ENCODE measurements at places on chromosomes 13 and 19. TPM values are rescaled to one million over a fixed set of nuclear protein-coding genes. Genes with fewer than 3 reads are reported as not detected.

LILRB4 gene
- not detected for total RNA-seq

POSTN gene
- not detected for total RNA-seq

ZNF28 gene
- 4.0 TPM for total RNA-seq

NRTN gene
- total RNA-seq, result 0.53 TPM

SIN3B gene
- total RNA-seq, result 20.0 TPM

GTF3A gene
- total RNA-seq, result 127 TPM

GIPC3 gene
- total RNA-seq, result 0.02 TPM

MAST3 gene
- total RNA-seq, result 2.3 TPM

SIAH3 gene
- not detected for total RNA-seq

SIGLEC8 gene
- not detected for total RNA-seq

TMEM86B gene
- 1.8 TPM for total RNA-seq

ZNF547 gene
- 6.4 TPM for total RNA-seq

- no peak for DNase-seq
These were observed 39.5 kb upstream of the TEX29 start for GRCh38 chr13:111280681-111281585.

GRCh38 chr13:46348961-46349360, 38.1 kb downstream of the RUBCNL start:
- DNase-seq, result no peak

DNA sequence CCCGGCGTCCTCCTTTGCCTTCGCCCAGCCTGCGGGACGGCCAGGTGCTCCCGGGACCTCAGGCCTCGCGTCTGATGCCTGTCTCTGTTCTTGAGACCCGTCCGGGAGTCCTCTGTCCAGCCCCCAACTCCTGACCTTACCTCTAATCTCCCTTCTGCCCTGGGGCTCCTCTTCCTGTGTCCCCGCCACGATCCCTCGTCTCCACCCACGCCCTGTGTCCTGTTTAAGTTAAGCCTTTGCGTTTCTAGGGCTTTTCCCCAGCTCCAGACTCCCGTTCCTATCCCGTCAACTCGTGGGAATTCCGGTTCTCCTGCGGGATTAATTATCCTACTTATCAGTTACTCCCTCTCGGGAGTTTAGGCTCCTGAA, 686 bp downstream of the LENG8 start:
- DNase-seq, result no peak

DNA sequence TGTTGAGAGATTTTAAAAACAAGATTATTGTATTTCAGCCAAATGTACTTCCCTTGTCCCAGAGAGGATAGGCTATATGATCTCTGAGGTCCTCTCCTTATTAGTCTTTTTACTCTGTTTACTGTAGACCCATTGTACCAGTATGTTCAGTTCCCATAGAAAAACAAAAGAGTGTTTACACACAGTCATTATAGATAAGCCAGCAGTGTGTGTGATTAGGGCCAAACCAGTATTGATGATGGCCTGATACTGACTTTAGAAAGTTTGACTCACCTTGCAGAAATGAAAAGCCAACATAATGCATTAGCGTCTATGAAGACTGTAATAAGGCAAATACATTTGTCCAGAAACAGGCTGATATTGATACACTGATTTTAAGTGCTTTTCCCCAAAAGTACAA, 6.2 kb downstream of the MTUS2 start:
- DNase-seq, result no peak

GRCh38 chr13:112248406-112248760, 127.8 kb upstream of the SPACA7 start:
- no peak for DNase-seq

DNA sequence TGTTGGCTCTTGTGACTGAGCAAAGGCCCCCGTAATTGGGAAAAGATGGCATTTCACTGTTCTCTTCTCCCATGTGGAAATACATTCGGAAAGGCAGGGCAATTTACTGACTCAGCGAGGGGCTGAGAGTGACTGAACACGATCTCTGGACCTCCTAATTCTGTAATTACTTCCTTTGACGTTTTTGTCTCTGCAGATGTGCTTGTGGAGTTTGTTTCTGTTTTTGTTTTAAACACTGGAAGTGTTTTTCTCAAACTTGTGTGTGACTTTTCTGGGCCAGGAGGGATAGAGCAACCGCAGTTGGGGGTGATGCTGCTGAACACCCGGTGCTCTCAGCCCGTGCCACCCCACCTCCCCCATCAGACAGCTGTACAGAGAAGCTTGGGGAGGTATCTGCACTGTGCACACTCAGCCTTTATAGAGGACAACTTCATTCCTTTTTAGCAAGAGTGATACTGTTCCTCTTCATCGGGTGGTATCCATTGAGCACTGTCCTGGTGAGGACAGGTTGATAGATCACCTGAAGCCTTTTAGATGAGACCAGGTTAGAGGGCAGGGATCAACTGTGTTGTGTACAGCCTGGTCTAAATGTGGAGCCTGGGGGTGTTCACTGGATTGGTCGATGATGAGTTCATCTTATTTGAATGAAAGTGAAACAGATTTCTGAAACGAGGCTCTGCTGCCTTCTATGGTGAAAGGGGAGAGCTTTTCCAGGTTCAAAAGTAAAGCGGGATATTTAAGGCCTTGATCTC, 117.4 kb downstream of the ESD start:
- DNase-seq, result peak; percentile 41

DNA sequence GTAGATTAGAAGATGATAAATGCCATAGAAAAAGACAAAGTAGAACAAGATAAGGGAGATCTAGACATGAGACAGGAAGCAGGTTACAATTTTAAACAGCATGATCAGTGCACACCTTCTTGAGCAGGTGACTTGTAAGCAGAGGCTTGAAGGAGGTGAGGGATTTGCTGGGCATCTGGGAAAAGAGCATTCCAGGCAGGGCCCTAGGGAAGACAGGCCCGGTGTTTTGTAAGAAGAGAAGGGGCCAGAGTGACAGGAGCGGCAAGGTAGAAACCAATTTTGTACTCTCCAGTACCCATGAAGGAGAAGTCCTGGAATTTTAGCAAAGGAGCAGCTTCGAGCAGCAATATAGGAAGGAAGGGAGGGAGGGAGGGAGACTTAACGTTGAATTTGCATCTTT, 296.5 kb downstream of the MZT1 start:
- DNase-seq, result no peak

- DNase-seq, result no peak
These were observed 669.9 kb downstream of the PCDH9 start for GRCh38 chr13:66560189-66560588.

DNA sequence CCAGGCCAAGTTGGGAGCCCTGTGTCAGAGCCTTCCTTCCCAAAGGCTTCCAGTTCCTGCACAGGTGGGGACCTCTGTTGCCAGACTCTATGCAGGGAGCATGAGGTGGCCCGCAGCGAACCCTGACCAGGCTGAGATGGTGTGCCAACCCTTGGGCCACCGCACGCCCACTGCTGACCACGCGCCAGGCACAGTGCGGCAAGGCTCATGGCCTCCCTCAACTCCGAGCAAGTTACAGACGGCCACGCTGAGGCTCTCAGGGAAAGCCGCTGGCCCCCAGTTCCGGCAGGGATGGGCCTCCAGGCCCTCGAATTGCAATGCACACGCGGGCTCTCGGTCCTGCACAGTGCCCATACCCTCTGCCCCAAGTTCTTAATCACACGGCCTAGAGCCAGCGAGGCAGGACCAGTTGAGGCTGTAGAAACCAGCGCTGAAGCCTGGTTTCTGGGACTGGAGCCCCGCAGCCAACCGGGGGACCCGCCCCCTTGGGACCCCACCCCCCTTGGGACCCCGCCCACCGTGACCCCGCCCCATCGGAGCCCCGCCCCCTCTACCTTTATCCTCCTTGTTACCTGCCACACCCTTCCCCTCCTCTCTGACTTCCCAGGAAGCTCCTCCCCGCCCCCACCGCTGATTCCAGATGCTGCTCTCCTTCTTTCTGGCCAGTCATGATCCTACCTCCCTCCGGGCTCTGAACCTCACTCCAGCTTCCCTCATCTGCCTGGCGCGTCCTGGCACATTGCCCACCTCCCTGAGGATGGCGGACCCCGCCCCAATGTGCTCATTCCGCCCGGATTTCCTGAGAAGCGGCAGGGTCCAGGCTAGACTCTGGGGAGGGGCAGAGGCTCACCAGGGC, 6.0 kb downstream of the PEX11G start:
- DNase-seq, result no peak

- no peak for DNase-seq
These were observed 965 bp downstream of the TTC9B start for GRCh38 chr19:40217027-40217810.

GRCh38 chr13:97141564-97142005, 80.5 kb upstream of the MBNL2 start:
- DNase-seq, result peak; percentile 94

- DNase-seq, result peak; percentile 50
These were observed 5.6 kb upstream of the KEAP1 start for GRCh38 chr19:10508707-10509106.

DNA sequence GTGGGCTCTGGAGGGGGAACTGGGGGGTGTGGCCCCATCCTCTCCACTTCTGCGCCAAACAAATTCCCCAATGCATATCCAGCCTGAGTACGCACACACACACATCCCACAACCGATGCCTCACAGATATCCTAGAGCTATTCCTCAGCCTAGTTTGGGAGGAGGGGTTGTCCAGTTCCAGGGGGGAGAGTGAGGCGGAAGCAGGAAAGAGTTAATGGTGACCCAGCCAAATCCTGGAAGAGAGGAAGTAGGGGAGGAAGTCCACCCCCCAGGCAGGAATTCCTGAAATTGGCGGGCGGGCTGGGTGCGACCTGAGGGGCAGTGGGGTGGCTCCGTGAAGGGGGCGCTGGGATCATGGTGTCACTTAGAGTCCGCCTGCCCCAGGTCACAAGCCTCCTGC, 897 bp downstream of the GPR4 start:
- DNase-seq, result no peak

DNA sequence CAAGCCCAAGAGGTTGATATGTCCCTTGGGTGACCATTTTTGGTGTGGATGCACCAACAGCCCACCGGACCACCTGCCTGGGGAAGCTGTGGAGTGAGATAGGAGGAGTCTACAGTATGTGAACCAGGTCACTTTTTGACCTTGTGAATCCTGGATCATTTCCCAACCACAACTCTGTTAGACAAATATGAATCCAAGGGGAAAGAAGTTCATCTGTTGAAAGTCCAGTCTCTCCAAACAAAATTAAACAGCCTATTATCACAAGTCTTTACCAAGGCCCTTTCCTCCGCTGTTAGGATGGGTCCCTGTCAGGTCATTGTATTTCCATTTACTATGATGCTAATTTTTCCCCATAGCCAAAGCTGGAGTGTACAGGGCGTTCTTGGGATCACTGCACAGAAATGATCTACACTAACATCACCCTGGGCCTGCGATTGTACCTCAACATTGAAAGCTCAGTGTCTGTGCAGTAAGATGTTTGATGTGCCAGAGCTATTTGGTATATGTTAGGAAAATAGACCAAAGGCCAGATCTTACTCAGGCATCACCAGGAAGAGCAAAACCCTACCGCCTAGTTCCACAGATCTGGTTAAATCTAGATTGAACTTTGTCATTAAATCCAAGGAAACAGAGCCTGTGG, 117.1 kb downstream of the STARD13 start:
- DNase-seq, result no peak

GRCh38 chr13:84032116-84032515, 149.8 kb upstream of the SLITRK1 start:
- DNase-seq, result no peak

DNA sequence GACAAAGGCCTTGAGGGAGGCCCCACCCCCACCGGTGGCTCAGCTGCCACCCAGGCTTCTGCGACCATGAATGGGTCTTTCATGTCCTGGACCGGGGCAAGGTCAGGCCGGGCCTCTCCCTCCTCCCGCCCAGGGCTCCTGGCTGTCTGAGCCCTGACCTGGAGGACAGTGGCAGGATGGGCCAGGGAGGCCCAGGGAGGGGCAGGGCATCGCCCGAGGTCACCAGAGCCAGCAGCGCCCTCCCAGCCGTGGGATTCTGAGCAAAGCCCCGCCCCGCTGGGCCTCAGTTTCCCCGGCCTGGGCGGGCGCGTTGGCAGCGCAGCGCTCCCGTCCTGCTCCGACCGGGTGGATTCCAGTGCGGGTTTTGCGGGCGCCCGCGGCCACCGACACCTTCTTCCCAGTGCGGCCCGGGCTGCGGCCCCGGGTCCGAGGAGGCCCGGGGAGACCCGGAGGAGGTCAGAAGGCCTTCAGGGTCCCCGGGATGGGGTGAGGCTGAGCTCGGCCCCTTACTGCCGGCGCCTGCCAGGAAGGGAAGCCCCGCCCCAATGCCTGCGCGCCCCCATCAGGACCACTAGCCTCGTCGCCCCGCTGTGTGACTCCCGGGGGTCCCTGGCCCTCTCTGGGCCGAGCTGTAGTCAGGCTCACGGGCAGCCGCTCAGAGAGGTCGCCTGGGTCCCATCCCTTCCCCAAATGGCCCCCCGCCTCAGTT, 24.6 kb upstream of the SEMA6B start:
- DNase-seq, result peak; percentile 22

GRCh38 chr19:2352121-2352520, 7.9 kb upstream of the TMPRSS9 start:
- DNase-seq, result no peak

- DNase-seq, result no peak
These were observed 679 bp downstream of the ZNF471 start for GRCh38 chr19:56508290-56508778.

GRCh38 chr13:47794963-47795362, 206.1 kb downstream of the SUCLA2 start:
- DNase-seq, result no peak

GRCh38 chr13:25215253-25215575, 43.1 kb upstream of the AMER2 start:
- no peak for DNase-seq

DNA sequence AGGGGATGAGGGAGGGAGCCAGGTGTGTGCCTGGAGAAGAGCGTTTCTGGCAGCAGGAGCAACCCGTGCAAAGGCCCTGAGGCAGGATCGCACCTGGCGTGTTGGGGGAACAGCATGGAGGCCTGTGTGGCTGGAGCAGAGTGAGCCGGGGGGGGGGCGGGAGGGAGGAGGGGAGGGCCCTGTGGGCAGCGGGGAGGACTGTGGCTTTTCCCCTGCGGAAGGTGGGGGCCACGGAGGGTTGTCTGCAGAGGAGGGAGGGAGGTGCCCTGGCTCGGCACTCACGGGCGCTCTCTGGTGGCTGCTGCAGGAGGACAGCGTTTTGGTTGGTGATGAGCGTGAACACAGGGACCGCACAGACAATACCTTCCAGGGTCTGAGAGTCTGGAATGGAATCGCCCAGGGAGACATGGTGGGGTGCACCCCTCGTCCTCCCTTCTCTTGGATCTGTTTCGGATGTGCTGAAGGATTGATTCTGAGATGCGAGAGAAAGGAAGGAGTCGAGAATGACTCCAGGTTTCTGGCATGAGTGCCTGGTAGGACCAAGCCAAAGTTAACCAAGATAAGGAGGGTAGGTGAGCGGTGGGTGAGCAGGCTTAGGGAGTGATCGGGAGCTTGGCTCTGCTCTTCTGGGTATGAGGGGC, 6.5 kb downstream of the RAB11B start:
- peak; percentile 45 for DNase-seq

DNA sequence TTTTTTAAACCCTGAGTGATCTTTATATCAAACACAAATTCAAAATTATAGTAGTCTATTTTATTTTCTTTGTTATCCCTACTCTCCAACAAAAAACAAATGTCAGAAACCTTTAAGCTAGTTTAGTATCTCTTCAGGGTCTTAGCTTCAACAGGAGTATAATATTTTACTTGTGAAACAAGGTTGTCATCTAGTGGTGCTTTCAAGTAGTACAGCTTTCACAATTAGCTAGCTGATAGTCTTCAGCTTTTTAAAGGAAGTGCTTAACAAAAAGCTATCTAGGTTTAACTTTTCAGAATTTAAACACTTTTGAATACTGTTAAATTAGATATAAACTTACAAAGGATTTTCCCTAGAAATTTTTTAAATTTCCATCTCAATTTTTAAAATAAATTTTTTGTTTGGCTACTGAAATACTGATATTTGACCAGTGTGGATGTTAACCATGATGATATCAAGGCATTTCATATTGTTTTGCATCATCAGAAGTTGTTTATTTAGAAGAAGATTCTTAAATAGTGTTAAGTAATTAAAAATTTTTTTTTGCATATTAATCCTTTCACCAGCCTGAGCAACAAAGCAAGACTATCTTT, 34.2 kb downstream of the TDRD3 start:
- DNase-seq, result peak; percentile 57
